ENCODE measurements at places on chromosomes 7 and 10. TPM values are rescaled to one million over a fixed set of nuclear protein-coding genes. Genes with fewer than 3 reads are reported as not detected.

The TMEM26 gene
- total RNA-seq, result not detected

The ATRNL1 gene
- 0.04 TPM for total RNA-seq

The EPHA1 gene
- 17.1 TPM for total RNA-seq

The NACAD gene
- 0.08 TPM for total RNA-seq

The CALCR gene
- not detected for total RNA-seq

The CPN1 gene
- 8.1 TPM for total RNA-seq

The CPA5 gene
- total RNA-seq, result not detected

The TAS2R41 gene
- total RNA-seq, result not detected

The RBM48 gene
- 12.2 TPM for total RNA-seq

The ANKRD61 gene
- total RNA-seq, result not detected

The PNLIPRP3 gene
- not detected for total RNA-seq

The KIAA1217 gene
- total RNA-seq, result 10.9 TPM

The CYP26C1 gene
- 0.02 TPM for total RNA-seq

The ATG9B gene
- not detected for total RNA-seq

The WEE2 gene
- not detected for total RNA-seq

The EGR2 gene
- total RNA-seq, result 0.11 TPM

The SLC13A1 gene
- not detected for total RNA-seq

The CTAGE8 gene
- total RNA-seq, result not detected

The MYH16 gene
- total RNA-seq, result 0.15 TPM

The MMRN2 gene
- not detected for total RNA-seq

The CCDC146 gene
- total RNA-seq, result 1.2 TPM

The PAPOLB gene
- total RNA-seq, result not detected

The SLC26A5 gene
- 0.11 TPM for total RNA-seq

The ZNF804B gene
- not detected for total RNA-seq

The FAM25C gene
- total RNA-seq, result not detected

The GRB10 gene
- total RNA-seq, result 8.3 TPM

The NDUFB8 gene
- total RNA-seq, result 216 TPM

The KNDC1 gene
- total RNA-seq, result 0.44 TPM

The RAPGEF5 gene
- total RNA-seq, result 23.4 TPM

The SPAM1 gene
- not detected for total RNA-seq

The ARL4A gene
- total RNA-seq, result 29.3 TPM

The TDRD1 gene
- not detected for total RNA-seq

The CDK1 gene
- 221 TPM for total RNA-seq

The BAG3 gene
- total RNA-seq, result 7.9 TPM

The HTR5A gene
- not detected for total RNA-seq

The GSTO2 gene
- 3.4 TPM for total RNA-seq

The SMARCD3 gene
- total RNA-seq, result 0.62 TPM

The RPEL1 gene
- 0.10 TPM for total RNA-seq

The SLC12A9 gene
- 16.6 TPM for total RNA-seq

The PTPRN2 gene
- 1.7 TPM for total RNA-seq

The OR2A12 gene
- not detected for total RNA-seq

The THNSL1 gene
- 3.8 TPM for total RNA-seq

All from HepG2 (cell line).